ENCODE measurements at places on chromosomes 7 and 10. TPM values are rescaled to one million over a fixed set of nuclear protein-coding genes. Genes with fewer than 3 reads are reported as not detected.

DNA sequence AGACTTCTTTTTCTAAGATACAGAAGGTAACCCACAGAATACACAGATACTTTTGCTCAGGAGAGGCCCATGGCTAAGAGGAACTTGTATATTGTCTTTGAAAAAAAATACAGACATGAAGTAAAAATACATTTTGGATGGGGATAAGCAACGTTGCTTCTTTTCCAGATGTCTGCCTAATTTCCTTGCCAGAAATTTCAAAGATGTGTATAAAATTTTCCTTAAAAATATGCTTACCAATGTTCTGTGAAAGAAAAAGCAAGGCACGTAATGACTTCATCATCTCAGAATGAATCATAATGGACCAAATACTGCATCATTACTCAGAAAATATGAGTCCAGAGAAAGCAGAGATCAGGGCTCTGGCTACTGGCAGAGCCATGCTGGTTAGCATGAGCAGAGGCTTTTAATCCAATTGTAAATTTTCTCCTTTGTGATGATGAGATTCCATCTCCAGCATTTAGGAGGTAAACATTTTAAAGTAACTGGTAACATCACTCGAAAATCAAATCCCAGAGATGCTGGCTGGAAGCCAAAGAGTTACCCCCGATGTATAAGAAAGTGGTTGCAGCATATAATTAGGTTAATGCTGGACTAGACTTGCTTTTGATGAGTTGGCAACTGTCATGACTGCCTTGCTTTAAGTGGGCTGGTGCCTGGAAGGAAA is 272.5 kb downstream of the SEMA3A start:
- no peak for DNase-seq
- no peaks in the 10 kb centered on the region for H3K36me3 ChIP-seq
- no peak overlapping the region for H3K4me3 ChIP-seq

- H3K36me3 ChIP-seq: no peaks in the 10 kb centered on the region
- no peak overlapping the region for H3K4me3 ChIP-seq
- H3K4me1 ChIP-seq: peaks cover 7% of the 10 kb centered on the region
- no peak overlapping the region for H3K27ac ChIP-seq
Observed at GRCh38 chr7:55593515-55594318, 21.4 kb upstream of the VOPP1 start.

DNAJC12 gene
- 5.1 TPM for total RNA-seq

TOMM7 gene
- total RNA-seq: 123 TPM

Data from thoracic aorta (tissue), 2 donors.